ENCODE measurements at places on chromosomes 2 and 18.

DNA sequence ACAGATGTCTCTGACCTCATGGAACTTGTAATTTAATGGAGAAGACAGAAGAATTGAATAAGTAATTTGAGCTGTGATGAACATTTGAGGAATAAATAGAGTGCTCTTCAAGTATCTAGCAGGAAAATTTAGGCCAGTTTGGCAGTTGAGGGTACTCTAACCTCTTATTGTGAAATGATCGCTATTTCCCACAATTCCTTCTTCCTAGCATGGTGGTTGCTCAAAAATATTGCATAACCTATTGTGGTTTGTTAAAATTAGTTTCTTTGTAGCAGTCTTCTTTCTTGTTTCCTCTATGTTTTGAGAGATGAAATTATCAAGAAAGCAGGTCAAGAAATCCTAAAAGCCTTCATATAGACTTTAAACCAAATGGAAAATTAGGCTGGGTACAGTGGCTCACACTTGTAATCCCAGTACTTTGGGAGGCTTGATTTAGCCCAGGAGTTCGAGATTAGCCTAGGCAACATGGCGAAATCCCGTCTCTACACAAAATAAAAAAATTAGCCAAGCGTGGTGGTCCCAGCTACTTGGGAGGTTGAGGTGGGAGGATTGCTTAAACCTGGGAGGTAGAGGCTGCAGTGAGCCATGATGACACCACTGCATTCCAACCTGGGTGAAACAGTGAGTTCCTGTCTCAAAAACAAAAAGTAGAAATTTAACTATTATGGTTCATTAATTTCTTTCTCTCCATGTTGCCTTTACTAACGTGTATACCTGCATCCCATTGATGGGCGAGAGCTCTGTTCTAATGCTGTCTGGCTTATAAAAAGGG is 58.7 kb downstream of the RBKS start:
- no peak for DNase-seq

DNA sequence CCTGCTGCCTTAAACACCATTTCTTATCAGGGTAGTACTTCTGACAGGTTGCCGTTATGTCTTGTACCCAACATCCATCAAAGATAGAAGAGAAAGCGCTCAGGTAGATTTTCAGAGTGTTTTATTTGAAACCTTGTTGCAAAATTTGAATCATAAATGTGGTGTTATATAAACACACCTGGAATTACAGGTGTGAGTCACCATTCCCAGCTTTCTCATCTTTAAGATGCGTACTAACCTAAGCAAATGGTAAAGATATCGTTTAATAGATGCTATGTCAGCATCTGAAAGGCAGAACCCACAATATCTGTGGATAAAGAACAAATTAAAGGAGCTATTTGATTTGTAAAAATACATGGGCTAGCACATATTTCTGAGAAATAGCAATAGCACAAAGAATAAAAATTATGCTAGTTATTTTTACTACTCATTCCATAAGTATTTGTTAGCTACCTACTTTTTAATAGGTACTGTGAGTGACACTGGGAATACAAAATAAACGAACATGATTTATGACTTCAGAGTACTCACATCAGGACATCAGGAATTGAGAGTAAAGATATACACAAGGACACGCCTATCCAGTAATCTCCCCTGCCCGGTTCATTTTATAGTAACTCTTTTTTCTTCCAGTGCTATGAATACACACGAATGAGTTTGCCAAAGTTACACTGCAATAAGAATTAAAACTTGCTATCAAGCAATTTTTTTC is 193.8 kb downstream of the RBM43 start:
- no peak for DNase-seq

DNA sequence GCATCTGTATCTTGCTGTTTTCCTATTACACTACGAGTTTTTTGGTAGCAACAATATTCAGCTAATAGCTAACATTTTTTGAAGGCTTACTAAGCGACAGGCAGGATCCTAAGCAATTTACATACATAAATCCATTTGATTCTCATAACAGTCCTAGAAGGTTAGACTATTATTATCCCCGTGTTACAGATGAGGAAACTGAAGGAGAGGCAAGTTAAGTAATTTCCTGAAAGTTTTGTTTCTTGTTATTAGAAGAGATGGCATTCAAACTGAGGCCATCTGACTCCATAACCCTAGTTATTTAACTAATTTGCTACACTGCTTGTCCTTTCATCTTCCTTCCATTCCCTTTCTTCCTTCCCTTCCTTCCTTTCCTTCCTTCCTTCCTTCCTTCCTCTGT is 68.2 kb downstream of the PDE1A start:
- no peak for DNase-seq

DNA sequence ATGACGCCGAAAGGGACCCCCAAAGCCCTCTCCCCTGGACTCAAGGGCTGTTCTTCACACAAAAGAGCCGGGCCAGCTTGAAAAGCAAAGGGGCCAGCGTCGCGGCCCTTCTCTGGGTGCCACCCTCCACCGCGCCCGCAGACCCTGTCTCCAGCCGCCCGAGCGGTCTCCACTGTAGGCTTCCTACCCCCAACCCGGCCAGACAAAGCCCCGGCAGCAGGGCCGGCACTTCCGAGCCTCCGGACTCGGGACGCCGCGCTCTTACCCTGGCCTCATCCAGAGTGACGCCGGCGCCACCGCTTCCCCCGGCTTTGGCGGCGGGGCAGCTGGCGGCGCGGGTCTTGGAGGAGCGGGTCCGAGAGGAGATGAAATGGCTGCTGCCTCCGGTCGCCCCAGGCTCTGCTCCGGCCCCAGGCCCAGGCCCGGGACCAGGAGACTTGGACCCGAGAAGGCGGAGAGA is 603 bp downstream of the ATAD2B start:
- DNase-seq, result no peak

GRCh38 chr2:202765436-202765835 is 106.1 kb downstream of the ICA1L start:
- no peak for DNase-seq

GRCh38 chr2:10576456-10576855 is 113.3 kb downstream of the NOL10 start:
- DNase-seq, result peak; percentile 63

DNA sequence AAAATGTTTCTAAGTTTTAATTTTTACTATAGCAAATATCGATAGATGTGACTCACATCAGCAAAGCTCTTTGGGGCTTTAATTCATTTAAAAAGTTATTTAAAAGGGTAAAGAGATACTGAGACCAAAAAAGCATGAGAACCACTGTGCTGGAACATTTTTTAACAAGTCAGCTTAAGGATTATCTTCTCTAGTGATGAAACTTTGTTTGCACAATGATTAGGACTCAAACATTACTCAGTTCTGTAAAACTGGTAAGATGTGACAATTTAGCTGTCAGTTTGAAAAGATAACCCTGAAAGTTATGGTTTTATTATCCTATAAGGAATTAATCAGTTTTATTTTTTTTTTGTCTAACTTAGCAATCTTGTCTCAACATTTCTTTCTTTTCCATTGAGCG is 301.4 kb downstream of the TSN start:
- DNase-seq, result no peak
